Liver (tissue), 10 donors: ENCODE measurements at places on chromosomes 7 and 10.

DNA sequence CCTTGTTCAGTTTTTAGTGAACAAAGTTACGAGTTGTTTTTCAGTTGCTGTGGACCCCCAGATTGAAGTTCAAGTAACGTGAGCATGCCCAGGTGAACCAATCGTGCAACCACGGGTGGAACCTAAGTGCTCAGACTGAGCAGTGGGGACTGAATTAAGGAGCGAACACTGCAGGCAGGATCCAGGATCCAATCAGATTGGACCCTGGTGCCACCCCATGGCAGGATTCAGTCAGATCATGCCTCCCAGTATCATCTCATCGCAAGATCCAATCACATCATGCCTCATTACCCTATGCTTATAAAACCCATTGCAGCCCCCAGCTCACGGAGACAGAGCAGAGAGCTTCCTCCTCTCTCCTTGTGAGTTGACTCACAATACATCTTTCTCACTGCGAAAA, 80.9 kb downstream of the PFKFB3 start:
- DNase-seq: no peak

DNA sequence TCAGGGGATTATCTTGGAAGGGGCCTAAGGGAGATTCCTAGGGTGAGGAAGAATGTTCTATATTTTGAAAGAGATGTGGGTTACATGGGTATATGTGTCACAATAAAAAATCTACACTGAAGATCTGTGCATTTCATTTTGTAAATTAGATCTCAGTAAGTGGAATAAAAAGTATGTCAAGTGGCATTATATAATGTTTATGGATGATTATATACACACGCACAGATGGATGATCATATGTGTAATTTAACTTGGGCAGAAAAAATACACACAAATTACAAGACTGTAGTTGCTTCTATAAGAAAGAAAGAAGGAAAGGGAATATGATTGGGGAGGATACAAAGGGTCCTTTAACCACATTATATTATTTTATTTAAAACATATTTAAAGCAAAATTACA, 18.5 kb downstream of the ASZ1 start:
- no peak for DNase-seq

GRCh38 chr10:13001041-13001886, at the start of gene CCDC3:
Gene CCDC3 (minus strand): TSS chr10:13001713. CDS start chr10:13001570, 143 bp downstream.
- no peak for DNase-seq

DNA sequence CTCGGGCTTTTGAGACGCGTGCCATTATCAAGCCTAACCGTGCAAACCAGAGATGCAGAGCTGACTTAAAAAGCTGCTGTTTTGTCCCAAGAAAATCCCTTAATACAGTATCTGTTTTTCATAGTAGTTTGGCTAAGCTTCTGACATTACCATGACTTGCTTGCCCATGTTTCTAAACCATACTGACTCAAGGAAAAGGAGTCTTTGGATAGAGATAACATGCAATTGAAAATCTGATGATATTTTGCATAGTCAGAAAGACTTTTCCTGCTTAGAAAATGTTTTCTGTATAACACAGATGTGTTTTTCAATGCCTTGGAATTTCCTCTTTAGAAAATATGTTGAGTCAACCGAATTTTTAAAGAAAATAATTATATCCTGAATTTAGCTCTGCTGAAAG, 21.5 kb upstream of the AKR1E2 start:
- DNase-seq: no peak

GRCh38 chr10:26869528-26869927, 8.8 kb upstream of the ABI1 start:
- no peak for DNase-seq

DNA sequence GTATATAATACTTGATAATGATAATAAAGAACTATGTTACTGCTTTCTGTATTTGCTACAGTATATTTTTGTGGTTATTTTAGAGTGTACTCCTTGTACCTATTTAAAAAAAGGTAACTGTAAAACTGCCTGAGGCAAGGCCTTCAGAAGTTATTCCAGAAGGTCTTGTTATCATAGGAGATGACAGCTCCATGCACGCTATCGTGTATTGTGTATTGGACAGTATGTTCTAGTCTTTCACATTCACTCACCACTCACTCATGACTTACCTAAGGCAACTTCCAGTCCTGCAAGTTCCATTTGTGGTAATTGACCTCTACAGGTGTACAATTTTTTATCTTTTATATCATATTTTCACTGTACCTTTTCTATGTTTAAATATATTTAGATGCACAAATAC, 100.7 kb downstream of the ARL4A start:
- DNase-seq: no peak

DNA sequence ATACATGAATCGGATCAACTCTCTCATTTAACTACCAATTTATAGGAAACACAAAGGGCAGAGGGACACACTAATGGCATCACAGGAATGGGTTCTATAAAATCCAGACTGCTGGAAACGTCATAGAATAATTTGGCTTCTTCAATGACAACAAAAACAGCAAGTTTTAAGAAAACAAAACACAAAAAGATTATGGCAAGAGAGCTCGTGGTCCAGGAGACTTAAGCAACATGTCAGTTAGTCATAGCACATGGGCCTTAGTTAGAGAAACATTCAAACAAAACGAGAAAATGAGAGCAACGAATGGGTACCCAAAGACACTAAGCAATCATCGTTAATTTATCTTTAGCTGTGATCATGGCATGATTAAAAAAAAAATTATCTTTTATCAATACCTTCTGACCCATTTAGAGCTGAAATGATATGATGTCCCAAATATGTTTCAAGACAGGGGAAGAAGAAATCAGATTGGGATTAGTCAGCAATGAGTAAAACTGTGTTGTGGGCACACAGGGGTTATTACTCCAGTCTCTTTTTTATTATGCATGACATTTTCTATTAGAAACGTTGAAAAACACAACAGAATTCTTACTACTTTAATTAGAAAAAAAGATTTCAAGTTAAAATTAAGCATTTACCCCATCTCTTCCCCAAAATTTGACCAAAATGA, 28.3 kb downstream of the NCAPG2 start:
- no peak for DNase-seq

DNA sequence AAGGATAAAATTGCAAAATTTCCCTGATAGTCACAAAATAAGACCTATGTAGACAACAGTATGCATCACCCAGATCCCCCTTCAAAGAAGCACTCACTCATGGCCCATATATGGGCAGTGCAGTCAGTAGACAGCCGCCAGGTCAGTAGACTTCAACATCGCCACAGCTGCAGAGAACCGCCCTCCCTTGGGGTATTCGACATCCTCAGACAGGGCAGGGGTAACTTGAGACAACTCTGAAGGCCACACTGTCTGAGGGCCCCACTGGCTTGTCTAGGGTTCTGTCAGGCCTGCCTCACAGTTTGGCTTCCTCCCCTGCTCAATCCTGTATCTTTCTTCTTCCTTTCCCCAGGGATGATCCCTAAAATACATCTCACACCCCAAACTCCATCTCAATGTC, 172.3 kb downstream of the IMMP2L start:
- DNase-seq: no peak

DNA sequence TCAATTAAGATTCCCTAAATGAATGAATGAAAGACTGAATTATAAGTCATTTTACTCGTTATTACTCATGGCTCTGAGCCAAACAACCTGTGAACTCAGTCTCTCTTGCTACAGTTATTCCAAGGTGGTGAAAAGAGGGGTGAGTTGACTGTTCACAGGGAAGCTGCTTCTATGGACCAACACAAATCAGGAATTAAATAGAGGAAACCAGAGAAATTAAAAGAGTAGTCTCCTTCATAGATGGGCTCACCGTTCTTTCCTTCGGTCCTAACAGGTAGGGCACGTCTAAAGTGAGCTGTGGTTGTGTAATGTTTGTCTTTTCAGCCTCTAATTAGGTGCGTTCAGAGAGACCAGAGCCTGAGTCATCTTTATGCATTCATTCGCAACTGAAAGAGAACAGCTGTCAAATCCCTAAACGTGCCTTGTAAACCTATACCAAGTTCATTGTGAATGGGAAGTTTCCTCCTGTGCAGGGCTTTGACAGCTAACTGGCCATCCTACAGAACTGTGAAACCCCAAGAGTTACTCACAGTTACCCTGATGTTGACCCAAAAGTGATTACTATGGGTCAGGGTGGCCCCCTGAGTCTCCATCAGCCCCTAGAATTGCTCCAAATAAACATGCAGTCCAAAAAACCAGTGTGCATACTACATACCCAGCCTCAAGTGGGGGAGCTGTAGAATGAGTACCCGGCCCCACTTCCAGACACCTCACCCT, 18.2 kb upstream of the C10orf53 start:
- DNase-seq: no peak

GRCh38 chr7:66352071-66352470, 146.9 kb downstream of the TPST1 start:
- no peak for DNase-seq
